T-helper 2 cell (primary cell): ENCODE measurements at places on chromosomes 16 and 17.

- DNase-seq, result no peak
Observed at GRCh38 chr17:45834471-45835396, 9.9 kb upstream of the SPPL2C start.

- no peak for DNase-seq
Observed at GRCh38 chr16:11105038-11105903, 150.7 kb downstream of the SOCS1 start.

DNA sequence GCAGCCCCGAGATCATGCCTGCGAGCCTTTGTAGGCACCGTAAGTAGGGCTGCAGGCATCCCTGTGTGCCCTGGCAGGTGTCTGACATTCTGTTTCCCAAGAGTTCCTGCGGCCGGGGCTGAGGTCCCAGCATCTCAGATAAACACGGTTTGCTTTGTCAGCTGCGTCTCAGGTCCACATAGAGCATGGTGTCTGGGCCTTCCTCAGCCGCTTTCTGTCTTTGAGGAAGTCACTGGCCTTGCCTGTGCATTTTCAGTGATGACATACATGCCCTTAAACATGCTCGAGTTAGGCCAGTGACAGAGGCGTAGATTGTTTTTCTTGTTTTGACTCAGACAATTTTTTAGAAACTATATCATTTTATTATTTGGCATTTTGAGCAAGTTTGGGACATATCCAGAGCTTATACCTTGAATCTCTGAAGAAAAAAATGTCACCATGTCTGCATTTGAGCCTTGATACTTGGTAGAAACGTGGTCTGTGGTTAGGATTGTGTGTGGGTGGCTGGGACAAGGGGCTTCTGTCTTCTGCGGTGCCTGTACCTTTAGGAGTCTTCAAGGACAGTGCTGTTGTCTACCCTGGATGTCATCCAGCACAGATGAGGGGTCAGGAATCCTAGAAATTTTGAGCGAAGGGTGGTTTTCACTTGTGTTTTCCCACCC lies 105.8 kb downstream of the SNX29 start:
- no peak for DNase-seq

GRCh38 chr17:70655176-70655958 lies 486.0 kb downstream of the KCNJ2 start:
- DNase-seq, result no peak

GRCh38 chr17:39576187-39576586 lies 31.5 kb downstream of the NEUROD2 start:
- DNase-seq, result no peak

DNA sequence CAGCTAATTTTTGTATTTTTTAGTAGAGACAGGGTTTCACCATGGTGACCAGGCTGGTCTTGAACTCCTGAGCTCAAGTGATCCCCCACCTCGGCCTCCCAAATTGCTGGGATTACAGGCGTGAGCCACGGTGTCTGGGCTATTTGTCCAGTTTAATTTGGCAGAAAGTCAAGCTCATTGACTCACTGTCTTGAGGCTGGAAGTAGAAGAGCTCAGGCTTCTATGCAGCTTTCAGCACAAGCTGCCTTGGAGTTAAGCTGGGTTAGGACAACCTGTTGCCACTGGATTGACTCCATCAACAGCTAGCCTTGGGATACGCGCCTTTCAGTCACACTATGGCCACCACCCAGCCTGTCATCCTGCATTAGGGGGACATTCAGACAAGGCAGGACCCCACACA lies 76.2 kb upstream of the DNAH17 start:
- no peak for DNase-seq

GRCh38 chr16:8998108-8998507 lies 34.4 kb upstream of the USP7 start:
- DNase-seq, result no peak

DNA sequence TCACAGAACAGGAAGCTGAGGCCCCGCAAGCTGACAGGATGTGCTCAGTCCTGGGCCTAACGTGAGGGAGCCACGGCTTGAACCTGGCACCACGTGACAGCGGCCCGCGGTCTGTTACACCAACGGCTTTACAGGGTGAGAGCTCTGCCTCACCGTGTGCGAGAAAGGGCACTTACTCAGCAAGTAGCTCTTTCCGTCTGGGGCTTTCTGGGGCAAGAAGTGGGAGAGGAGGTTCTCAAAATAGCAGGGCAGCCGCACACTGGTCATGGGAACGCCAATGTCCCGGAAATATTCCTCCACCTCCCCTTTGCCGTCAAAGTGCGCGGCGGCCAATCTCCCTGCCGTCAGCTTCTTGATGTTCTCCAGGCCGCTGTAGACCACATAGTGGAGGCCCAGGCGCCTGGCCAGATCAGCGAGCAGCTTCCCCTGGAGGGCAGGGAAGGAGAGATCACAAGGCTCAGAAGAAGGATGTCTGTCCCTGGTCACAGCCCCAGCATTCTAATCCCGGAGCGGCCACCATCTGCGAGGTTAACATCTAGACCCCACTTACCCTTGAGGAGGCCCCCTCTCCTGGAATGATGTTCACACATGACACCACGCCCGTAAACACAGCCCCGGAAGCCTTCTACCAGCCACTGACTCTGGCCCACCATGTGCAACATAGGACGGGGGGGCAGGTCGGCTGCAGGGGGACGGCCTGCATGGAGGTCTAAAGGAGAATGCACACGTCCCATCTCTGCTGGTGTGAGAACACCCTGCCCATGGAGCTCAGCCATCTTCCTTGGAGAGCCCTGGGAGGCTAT lies 8.2 kb downstream of the NMRAL1 start:
- peak; percentile 95 for DNase-seq

- DNase-seq, result no peak
Observed at GRCh38 chr17:39937447-39937846, 9.9 kb downstream of the LRRC3C start.

DNA sequence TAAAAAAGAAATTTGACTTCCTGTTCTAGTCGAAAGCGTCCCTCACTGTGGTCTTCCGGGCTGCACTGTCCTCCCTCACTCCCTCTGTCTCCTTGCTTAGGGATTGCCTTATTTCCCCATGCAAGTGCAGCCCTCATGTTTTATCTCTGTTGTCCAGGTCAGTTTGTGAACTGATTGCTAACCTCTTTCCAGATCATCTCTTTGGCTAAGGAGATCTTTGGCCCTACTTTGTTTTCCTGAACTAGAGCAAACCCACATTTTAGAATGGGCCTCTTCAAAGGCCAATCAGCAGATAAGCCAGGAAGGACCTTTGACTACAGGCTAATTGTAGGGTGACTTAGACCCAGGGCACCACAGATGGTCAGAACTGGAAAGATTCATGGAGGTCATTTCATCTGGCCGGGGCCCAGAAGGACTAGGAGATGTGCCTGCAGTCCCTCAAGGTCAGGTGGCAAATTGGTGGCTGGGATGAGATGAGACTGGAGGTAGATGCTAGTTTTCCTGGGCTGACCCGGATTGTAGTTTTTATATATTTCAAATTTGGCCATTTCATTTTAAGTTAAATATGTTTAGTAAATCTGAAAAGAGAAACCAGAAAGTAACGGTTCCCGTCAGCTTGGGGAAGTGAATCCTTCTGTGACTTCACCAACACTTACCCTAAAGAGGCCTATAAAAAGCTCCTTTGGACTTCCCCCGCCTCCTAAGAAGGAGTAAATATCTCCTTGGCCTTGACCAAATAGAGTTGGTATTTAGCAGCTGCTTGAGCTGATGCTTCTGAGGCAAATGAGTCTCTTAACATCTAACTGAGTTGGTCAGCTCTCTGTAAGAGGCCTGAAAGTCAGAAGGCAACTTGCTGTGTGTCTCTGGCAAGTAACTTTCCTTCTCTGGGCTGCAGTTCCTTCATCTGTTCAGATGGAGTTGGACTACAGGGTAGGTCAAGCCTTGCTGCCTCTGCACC lies 6.2 kb upstream of the SLC25A19 start:
- DNase-seq, result no peak

DNA sequence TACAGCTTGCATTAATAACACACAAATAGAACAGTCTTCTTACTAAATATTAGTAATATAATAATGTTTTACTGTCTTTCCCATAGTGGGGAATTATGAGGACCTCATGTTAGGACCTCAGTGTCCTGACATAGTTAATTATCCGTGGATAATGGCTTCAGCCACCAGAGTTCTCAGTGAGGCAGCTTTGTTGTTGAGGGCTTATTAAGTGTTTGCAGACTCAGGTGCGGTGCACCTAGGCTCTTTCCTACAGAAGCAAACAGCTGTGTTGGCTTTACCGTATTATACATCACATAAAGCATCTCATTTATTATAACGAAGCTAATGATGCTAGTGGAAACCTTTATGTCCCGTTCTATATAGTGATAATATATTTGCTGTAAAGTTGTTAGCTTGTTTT lies 246.7 kb downstream of the FTO start:
- DNase-seq, result no peak

DNA sequence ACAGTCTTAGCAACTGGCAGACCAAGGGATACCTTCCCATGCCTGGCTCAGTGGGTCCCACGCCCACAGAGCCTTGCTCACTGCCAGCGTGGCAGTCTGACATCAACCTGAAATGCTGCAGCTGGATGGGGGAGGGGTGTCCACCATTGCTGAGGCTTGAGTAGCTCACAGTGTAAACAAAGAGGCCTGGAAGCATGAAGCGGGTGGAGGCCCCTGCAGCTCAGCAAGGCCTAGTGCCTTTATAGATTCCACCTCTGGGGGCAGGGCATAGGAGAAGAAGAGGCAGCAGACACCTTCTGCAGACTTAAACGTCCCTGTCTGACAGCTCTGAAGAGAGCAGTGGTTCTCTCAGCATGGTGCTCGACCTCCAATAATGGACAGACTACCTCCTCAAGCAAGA lies 263.2 kb downstream of the KIF2B start:
- DNase-seq, result no peak

GRCh38 chr16:19210968-19211367 lies 42.9 kb downstream of the SYT17 start:
- DNase-seq, result no peak

DNA sequence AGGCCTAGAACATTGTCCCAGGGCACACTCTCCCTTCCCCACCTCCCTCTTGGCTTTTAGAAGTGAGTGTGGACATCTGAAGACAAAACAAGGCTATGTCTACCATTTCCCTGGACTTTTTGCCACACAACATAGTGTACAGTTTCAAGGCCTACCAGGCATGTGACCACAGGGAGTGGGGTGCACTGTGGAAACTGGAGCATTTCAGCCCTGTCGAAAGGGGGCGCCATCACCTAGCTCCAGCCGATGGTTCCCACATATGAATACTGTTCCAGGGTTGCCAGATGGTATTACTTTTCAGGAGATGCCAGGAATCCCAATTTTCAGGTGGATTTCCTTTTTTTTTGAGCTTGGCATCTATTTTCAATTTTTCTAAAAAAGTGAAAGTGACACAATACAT lies 140.7 kb downstream of the KATNIP start:
- no peak for DNase-seq

DNA sequence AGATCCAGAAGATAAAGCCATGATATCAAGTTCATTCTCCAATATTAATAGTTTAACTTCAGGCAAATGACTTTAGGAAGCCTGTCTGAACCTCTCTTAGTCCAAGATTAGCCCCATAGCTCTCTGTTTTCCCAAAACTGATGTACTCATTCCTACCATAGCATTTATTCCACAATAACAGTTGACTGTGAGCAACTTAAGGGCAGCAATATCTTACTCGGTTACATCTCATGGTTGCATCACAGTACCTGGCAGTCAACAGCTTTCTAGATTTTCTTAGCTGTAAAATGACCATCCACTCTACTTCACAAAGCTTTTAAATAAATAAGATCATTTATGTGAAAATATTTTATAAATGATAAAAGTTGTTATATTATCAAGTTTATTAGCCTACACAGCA lies 58.2 kb upstream of the STAC2 start:
- no peak for DNase-seq

- DNase-seq, result no peak
Observed at GRCh38 chr16:84864326-84864955, 44.7 kb downstream of the CRISPLD2 start.

DNA sequence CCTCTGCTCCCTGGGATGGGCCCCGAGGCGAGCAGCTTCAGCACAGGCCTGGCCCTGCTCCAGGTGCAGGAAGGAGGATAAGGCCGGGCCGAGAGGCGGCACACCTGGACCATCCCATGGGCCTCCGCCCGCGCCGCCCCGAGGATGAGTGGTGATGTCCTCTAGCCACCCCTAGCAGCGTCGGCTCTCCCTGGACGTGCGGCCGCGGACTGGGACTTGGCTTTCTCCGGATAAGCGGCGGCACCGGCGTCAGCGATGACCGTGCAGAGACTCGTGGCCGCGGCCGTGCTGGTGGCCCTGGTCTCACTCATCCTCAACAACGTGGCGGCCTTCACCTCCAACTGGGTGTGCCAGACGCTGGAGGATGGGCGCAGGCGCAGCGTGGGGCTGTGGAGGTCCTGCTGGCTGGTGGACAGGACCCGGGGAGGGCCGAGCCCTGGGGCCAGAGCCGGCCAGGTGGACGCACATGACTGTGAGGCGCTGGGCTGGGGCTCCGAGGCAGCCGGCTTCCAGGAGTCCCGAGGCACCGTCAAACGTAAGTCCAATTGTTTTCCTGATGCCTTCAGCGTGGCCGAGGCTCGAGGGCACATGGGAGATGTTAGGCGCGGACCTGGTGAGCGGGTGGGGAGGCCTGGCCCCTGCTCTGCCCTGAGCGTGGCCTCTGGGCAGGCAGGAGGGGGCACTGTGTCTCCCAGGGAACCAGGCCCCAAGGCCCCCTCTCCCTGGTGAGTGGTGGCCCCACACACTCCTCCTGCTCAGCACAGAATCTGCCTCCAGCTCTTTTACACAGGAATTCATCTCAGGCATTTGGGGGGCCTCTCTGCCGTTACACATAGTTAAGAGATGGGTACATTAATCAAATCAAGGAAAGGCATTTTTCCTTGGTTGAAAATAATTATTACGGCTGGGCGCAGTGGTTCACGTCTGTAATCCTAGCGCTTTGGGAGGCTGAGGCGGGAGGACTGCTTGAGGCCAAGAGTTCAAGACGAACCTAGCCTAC lies 855 bp downstream of the TMEM204 start:
- DNase-seq, result no peak

- DNase-seq, result no peak
Observed at GRCh38 chr16:86126891-86127290, 227.9 kb downstream of the IRF8 start.

GRCh38 chr17:81371910-81372760 lies 23.1 kb upstream of the BAHCC1 start:
- DNase-seq, result no peak

- no peak for DNase-seq
Observed at GRCh38 chr16:56626685-56627084, 1.1 kb downstream of the MT1E start.
